Cortex of kidney (tissue), 1 donor: ENCODE measurements at places on chromosomes 2 and 18.

GRCh38 chr18:49814147-49814499 lies 790 bp upstream of the ACAA2 start:
- DNase-seq, result no peak

GRCh38 chr2:189821953-189822748 lies 37.9 kb downstream of the PMS1 start:
- no peak for DNase-seq

DNA sequence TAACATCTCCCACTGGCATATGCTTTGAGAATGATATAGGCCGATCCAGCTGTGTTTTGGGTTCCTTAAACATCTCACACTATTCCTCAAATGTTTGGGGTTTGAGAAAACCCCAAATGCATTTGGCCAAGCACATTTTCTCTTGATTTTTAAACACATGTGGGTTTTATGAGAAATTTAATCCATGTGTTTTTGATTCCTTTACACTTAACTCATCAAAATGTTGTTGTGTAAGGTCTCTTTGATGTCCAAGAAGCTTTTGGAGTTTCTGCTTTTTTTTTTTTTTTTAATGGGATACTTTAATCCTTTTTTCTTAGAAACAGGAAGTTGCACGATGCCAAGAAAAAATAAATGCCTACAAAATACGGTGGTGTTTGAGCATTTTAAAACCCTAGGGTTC lies 339.8 kb upstream of the TCF4 start:
- DNase-seq, result no peak

GRCh38 chr2:10139536-10139935 lies 17.0 kb downstream of the RRM2 start:
- no peak for DNase-seq

DNA sequence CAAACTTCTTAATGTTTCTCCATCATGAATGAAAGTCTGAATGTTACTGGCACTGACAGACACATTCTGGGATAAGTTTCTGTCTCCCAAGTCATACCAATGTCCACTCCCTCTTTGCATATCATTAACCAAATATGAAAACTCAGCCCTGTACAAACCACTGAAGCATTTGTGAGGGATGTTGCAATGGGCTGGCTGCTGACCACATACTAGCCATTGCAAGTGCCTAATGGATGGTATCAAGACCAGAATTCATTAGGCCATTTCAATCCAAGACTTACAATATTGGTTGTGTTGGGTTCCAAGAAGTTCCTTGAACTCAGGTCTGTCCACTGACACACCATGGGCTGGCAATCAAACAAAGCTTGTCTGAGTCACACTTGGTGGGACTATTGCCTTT lies 73.8 kb downstream of the CBLN2 start:
- no peak for DNase-seq

GRCh38 chr2:105708697-105709096 lies 36.0 kb upstream of the NCK2 start:
- no peak for DNase-seq

GRCh38 chr2:181656450-181657291 lies at the start of gene CERKL:
CERKL (minus strand) TSS chr2:181657105; CDS start chr2:181657006, 99 bp downstream.
- DNase-seq, result no peak

GRCh38 chr18:24370120-24370519 lies 27.5 kb downstream of the OSBPL1A start:
- no peak for DNase-seq

GRCh38 chr2:236083934-236084333 lies 84.3 kb downstream of the GBX2 start:
- no peak for DNase-seq

DNA sequence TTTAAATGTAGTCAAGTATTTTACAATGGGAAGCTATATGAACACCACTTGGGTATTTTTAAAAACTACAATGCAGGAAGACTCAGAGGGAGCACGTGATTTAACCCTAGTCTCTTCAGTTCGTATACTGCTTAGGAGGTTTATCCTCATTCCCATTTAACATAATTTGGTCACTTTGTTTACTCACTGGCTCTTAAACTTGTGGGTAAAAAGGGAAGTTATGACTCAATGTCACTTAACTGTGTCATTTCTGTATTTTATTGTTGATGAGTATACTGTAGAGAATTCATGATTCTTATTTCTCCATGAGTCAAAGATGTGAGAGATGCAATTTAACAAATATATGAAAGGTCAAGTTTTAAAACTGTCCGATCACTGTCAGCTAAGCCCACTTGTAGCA lies 48.2 kb downstream of the SLC66A3 start:
- no peak for DNase-seq

DNA sequence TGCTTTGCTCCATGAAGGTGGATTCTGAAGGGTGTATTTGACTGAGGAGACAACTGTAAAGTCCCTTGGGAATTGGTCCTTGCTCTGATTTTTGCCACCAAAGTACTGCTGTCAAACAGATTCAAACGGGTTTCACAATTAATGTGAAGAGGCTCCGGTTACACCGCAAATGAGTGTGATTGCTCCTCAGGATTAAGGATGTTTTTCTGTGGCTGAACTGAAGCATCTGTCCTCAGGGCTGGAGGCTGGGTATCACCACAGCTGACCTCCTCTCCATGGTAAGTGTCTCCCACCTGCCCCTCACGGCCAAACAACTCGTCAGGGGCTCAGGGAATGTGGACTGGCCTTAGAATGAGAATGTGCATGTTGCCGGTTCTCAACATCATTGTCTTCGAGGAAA lies 130.4 kb upstream of the NDUFV2 start:
- DNase-seq, result no peak

- DNase-seq, result no peak
These were observed 613.4 kb downstream of the DCC start for GRCh38 chr18:52953387-52953786.

- DNase-seq, result no peak
These were observed 79.6 kb upstream of the LAPTM4A start for GRCh38 chr2:20130821-20131645.

DNA sequence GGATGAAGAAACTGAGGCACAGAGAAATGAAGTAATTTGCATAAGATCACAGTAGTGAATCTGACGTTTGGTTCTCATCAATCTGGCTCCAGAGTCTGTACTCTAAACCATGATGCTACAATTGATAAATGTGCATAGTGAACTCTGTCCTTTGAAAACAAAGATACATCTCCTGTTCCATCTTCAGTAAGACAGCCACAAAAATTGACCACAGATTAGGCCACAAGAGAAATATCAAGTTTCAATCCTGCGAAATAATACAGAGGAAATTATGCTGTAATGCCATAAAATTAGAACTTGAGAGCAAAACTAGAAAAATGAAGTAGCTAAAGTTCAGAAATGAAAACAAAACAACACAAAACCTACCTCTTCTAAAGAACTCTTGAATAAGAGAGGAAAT lies 28.4 kb downstream of the FAM98A start:
- no peak for DNase-seq

DNA sequence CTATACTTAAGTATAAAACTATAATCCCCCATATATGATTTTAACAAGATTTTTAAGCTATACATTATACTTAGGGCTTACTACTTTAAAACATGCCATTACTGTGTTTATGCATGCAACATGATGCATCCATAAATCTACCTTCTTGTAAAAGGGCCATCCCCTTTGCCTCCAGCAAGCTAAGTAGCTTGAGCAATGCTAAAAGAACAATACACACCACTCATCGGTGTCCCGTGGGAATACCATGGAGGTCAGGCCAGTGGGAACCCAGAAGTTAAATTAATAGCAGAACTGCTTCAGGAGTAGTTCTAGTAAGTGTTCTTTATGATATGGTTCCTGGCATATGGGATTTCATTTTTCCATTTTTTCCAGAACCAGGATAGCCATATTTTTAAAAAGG lies 37.8 kb downstream of the SH3RF3 start:
- DNase-seq, result no peak

GRCh38 chr2:39845460-39846146 lies 66.5 kb upstream of the THUMPD2 start:
- DNase-seq, result no peak

DNA sequence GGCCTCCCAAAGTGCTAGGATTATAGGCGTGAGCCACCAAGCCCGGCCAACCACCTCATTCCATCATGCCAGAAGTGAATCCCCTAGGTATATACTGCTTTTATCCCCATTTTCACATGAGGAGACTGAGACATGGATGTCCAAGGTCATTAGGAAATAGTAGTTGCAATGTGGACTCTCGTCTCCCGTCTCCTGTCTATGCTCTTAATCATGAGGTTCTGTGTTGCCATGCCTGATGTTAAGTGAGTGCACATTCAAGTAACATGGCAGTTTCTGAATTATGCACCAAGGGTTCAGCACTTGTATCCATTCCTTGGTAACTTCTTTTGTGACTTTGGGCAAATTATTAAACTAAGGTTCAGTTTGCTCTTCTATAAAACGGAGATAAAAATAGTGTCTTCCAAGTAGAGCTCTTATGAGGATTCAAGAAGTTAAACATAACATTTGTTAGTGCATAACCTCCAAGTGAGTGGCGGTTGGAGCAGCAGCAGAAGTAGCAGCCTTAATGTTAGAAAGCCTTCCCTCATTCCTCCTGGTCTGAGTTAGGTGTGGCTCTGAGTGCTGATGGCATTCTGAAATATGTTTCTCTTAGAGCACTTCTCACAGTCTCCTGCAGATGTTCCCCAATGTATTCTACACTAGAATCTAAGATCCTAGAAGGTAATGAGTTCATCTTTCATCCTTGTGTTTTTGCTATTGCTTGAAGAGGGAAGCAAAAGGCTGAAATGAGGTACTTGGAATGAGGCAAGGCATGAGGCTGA lies 21.9 kb downstream of the SOCS6 start:
- no peak for DNase-seq

- no peak for DNase-seq
These were observed 16.4 kb upstream of the TMEM18 start for GRCh38 chr2:693606-694005.

- DNase-seq, result no peak
These were observed 1.9 kb downstream of the TLX2 start for GRCh38 chr2:74515981-74516633.

DNA sequence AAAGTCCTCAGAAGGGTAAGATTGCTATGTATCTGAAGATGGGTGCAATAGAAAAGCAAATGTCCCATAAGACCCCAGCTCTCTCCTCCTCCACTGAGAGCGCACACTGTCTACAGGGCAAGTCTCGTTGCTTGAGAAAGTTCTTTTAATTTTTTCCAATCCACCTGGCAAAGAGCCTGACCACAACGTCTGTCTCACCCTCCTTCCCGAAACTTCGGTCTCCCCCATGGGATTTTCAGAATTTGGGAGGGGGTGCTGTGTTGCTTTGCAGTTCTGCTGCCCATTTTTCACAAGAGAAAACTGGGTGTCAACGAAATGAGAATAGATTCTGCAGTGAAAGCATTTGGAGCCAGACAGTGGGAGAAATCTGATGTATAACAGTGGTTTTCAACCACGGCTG lies 40.4 kb downstream of the SERTAD2 start:
- no peak for DNase-seq

- DNase-seq, result no peak
These were observed 963.6 kb downstream of the SOCS6 start for GRCh38 chr18:71252351-71252865.

DNA sequence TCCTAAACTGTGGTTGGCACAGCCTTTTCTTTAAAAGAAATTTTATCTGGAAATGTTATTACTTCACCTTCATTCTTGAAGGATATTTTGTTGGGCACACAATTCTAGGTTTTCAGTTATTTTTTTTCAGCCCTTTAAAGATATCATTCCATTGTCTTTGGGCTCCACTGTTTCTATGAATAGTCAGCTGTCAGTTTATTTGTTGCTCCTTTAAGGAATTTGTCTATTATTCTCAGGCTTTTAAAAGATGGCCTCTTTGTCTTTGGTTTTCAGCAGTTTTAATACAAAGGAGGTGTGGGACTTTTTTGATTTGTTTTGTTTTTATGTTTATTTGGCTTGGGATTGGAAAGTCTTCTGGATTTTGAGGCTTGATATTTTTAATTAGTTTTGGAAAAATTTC lies 61.8 kb downstream of the VAPA start:
- DNase-seq, result no peak

- no peak for DNase-seq
These were observed 758 bp downstream of the RIF1 start for GRCh38 chr2:151410485-151410834.

- DNase-seq, result no peak
These were observed 8.1 kb downstream of the RNF103 start for GRCh38 chr2:86615596-86615995.

GRCh38 chr18:23640052-23640451 lies 22.7 kb downstream of the ANKRD29 start:
- DNase-seq, result no peak

DNA sequence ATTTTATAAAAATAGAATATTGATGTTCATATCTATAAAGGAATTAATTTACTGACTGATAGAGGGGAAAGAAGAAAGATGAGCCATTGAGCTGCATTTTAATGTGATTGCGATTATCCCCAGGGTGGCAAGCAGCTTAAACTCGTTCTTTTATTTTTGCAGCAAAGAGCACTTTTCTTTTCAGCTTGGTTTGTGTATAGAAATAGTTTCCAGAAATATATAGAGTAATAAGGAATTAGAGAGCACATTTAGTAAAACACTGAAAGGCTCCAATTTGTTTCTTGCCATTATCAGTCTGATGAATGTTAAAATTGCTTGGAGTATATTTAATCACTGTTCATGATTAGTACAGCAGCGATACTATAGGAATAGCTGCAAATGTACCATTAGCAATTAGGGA lies 119.5 kb downstream of the MYO3B start:
- DNase-seq, result no peak

DNA sequence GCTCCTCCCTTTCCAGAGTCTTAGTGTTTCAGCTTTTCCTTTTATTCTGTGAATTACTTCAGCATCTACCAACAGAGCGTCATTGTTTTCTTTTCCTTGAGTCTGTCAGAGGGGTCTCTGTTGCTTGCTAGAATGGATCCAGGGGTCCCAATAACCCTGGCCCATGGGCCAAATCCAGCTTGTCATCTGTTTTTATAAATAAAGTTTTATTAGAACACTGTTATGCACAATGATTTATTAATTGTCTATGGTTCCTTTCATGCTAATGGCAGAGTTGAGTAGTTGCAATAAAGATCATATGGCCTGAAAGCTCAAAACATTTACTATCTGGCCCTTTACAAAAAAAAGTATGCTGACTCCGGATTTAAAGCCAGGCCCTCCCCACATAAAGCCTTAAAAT lies 58.8 kb downstream of the MRPL35 start:
- no peak for DNase-seq

DNA sequence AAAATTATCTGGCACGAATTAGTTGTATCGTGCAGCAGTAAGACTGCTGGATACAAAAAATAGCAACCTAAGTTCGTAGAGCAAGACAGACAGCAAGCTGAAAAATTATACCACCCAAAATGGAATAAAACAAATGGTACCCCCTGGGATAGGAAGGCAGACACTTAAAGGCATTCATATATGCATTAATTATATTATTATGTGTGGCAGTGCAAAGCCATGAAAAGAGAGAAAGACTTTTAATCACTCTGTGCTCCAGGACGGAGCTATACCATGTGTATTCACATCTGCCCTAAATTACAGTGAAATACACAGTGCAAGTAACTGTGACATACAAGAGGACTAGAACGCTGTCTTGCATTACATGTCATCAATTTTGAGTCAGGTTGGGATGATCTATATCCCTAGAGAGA lies 235.9 kb downstream of the GULP1 start:
- no peak for DNase-seq

DNA sequence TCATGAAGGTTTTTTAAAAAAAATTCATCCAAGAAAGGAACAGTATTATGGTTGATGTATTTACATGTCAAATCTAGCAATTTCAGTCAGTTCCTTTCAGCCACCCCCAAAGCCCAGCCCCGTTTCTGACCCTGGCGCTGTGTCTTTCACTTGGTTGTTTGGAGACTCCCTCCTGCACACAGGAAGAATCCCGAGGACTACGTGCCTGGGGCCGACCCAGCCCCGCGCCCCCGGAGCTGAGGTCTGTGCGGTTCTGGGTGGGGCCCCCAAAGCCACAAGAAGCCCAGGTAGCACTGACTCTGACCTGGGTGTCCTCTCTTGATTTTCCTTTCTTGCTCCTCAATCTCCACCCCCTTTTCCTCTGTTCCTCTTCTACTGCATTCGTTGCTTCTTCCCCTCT lies 49.1 kb downstream of the TRAPPC12 start:
- no peak for DNase-seq
